CD4-positive, alpha-beta T cell treated with Interleukin-21 for 1 hour (primary cell): ENCODE measurements at places on chromosomes 7 and 10.

DNA sequence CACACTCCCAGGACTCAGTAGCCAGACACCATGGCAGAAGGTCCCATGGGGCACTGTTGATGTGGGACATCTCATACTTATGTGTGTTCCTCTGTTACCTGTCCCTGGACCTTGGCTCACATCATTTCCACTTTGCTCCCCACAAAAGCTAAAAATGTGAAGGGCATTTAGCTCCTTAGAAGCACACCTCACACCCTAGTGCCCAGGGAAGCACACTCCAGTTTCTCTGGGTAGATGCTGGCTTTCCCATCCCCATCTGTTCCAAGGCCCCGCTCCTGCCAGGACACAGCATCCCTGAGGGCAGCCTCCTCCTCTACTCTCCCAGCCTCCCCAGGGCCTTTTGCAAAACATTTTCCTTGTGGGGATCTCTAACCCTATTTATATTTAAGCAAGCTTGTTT, 572.4 kb upstream of the MGMT start:
- no peak for DNase-seq

- DNase-seq: no peak
Observed at GRCh38 chr7:114415064-114415989, 712 bp downstream of the FOXP2 start.

- peak; percentile 4 for DNase-seq
Observed at GRCh38 chr7:78018641-78019446, 220.3 kb downstream of the PHTF2 start.

GRCh38 chr10:31213959-31214358, 105.1 kb upstream of the ZEB1 start:
- no peak for DNase-seq

GRCh38 chr7:114711241-114711640, 210.7 kb upstream of the MDFIC start:
- no peak for DNase-seq

DNA sequence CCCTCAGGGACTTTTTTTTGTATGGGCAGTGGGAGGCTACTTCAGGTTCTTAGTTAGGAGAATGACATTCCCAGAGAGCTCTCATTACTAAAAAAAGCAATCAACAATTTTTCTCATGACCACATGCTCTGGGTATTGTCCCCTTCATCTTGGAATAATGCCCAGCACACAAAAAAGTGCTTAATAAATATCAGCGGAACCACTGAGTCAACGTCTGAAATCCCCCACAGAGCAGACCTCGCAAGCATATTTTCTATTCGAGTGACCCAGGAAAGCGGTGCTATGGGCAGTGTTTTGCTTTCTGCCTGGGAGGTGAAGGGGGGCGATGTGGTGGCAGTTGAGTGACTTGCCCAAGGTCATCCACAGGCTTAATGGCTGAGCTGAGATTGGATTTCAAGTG, 493.4 kb upstream of the ZMIZ1 start:
- DNase-seq: no peak

GRCh38 chr7:131657881-131658280, 101.5 kb upstream of the PODXL start:
- no peak for DNase-seq

DNA sequence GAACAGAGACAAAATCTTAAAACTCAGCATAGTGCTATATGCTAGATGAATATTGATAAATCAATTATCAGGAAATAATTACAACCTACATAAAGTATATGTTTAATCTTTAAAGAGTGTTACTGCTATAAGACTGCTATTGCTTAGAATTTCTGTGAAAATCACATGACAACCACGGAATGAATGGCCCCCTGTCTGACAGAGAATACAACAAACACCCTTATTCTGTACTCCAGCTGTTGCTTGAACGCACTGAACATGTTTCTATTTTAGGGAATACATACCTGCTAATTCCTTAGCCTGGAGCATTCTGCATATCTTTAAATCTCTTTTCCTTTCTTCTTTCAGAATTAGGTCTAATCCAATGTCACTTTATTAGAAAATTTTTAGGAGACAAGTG, 452.4 kb upstream of the PHF14 start:
- no peak for DNase-seq

DNA sequence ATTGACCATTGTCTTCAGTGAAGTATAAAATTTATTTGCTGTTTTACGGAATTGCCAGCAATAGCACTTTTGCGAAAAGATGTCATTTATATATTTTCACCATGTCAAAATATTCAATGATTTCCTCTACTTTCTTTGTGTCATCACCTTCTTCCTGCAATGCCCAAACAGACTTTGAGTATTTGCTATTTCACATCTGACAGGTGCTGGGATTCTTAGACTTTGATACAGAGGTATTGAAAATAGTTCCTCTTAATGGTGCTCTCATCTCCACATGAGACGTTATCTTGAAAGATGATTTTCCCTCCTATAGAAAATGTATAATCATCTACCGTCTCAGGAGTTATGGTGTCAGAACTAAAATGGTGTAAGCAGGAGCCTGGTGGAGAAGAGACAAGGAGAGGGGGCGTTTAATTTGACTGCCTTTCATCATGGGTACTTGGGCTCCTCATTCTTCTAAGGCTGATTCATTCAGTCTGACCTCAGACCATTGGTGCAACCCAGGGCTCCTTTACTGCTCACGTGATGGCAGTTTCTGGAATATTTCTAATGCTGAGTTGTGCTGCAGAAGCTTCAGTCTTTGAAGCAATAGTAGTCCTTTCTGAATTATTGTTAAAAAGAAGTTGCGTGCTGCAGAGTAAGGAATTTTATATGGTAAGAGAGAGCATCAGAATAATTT, 404.6 kb downstream of the PHTF2 start:
- no peak for DNase-seq
